Lung (tissue), 17 donors: ENCODE measurements at places on chromosomes 4 and X. TPM values are rescaled to one million over a fixed set of nuclear protein-coding genes. Genes with fewer than 3 reads are reported as not detected.

GRCh38 chr4:140769209-140769608 is 13.0 kb upstream of the TBC1D9 start:
- no peak overlapping the region for H3K4me3 ChIP-seq
- no peaks in the 10 kb centered on the region for H3K36me3 ChIP-seq
- no peaks in the 10 kb centered on the region for H3K27me3 ChIP-seq
- H3K27ac ChIP-seq: no peak overlapping the region
- no peak for DNase-seq

- no peak overlapping the region for H3K4me3 ChIP-seq
- H3K36me3 ChIP-seq: no peaks in the 10 kb centered on the region
- no peaks in the 10 kb centered on the region for H3K4me1 ChIP-seq
- H3K27me3 ChIP-seq: no peaks in the 10 kb centered on the region
- no peak overlapping the region for H3K27ac ChIP-seq
Measured at GRCh38 chr4:103400405-103400804, 202.3 kb upstream of the CENPE start.

DNA sequence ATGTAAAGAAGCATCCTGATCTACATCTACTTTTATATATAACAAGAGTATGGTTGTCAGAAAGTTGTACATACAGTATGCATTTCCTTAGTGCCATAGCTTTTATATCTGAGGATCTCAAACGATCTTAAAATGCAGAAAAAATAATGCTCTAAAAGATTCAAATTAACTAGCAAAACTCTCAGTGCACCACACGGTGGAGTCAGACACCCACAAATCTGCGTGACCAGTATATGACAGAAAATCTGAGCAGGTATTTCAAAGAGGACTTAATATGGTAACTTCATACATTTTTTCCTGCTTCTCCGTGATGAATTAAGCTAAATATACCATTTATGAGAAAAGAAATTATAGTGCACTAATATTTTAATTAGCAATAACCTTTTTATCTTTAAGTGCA is 803.0 kb downstream of the DMD start:
- DNase-seq: peak; percentile 45
- no peaks in the 10 kb centered on the region for H3K36me3 ChIP-seq
- H3K4me3 ChIP-seq: no peak overlapping the region

Gene ATOH1
- total RNA-seq: not detected
